ENCODE measurements at places on chromosomes 2 and 18.

- no peak for DNase-seq
Measured at GRCh38 chr18:68507781-68508180, 207.1 kb downstream of the TMX3 start.

DNA sequence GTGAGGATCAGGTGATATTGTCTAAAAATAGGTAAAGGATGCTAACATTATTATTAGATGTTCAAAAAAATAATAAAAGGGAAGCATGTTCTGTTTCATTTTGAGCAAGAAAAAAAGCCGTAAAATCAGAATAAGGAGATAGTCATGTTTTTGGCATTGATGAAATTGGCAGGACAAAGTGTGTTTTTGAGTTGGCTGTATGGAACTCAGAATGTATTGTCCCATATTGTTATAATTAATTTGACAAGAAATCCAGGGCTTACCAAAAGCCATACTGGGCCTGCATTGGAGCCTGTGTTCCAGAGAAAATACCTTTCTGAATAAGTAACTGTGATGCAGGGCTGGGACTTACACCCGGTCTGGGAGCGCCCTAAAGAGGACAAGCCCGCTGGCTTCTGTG, 232.0 kb downstream of the AGAP1 start:
- DNase-seq: no peak

DNA sequence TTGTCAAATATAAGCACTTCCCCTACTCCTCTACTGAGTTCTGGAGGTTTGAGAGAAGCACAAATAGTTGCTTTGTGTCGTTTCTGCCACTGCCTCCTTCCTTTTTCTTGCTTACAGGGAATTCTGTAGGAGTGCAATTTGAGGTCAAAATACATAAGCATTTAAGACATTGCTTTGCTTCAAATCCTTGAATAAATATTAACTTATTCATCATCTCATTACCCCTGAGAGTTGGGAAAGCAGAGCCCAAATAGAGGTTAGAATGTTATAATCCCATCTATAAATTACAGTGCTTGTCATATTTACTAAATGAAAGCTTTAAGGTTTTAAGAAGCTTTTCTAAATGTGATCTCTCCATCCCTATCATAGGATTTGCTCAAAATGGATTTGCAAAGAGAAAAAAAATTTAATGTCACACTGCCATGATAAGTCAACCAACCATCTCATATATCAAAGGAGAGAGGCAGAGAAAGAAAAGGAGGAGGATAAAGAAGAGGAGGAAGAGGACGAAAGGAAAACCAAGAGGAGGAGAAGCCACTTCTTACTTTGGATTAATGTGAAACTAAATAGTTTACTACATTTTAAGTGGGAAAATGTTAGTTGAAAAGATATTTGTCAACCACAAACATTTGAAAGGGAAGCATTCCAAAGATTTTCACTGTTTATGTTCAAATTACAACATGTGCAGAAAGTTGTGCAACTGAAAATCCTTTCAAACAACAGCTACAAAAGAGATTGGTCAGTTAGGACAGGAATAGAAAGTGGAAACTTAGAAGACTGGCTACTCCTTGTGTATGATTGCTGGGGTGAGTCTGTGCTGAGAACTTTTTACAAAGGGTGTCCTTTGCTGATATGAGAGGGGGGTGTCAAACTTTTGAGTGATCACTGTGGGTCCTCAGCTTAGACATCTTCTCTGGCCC, 277.3 kb upstream of the FN1 start:
- DNase-seq: no peak

DNA sequence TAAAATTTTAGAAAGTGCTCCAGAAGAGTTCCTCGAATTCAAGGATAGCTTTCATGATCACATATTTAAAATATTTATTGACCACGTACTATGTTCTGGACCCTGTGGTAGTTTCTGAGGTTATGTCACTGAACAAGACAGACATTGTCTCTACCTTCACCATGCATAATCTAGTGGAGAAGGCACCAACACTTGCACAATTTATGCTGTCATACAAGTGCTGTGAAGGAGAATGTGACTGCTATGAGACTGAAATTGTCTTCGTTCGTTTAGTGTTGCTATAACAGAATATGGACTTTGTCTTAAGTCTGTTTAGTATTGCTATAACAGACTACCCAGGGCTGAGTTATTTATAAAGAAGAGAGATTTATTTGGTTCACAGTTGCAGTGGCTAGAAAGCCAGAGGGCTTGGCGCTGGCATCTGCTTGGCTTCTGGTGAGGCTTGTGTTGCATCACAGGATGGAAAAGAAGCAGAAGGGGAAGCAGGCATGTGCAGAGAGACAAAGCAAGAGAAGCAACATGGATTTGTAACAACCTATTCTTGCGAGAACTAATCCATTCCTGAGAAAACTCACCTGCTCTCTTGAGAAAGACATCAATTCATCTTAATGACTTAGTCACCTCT, 50.0 kb upstream of the RFX8 start:
- no peak for DNase-seq

DNA sequence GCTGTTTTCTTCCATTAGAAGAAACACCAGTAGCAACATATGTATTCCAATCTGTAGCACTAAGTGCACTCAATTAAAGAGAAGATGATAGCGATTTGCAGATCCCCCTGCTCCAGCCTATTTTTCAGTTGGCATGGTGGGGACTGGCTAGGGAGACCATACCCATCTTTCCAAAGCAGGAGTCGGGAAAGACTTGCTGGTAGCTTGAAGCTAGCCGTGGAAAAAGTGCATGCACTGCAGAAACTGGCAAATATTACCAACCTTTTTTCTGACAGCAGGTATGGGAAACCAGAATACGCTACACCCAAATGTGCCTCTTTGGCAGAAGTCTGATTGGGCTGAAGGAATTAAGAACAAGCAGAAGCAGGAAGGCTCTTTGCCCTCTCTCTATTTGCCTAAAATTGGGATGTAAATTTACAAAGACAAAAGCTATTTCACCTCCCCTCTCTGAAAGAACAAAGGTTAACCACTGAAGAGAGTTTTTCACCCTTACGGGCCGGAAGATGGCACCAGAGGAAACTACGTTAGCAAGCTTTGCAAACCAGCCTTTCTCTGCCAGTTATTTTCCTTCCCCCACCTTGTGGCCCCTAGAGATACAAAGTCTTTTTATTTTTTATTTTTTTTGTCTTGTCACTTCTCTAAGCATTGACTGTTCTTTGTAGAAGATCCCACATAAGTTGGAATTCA, 273.1 kb downstream of the DLGAP1 start:
- no peak for DNase-seq

DNA sequence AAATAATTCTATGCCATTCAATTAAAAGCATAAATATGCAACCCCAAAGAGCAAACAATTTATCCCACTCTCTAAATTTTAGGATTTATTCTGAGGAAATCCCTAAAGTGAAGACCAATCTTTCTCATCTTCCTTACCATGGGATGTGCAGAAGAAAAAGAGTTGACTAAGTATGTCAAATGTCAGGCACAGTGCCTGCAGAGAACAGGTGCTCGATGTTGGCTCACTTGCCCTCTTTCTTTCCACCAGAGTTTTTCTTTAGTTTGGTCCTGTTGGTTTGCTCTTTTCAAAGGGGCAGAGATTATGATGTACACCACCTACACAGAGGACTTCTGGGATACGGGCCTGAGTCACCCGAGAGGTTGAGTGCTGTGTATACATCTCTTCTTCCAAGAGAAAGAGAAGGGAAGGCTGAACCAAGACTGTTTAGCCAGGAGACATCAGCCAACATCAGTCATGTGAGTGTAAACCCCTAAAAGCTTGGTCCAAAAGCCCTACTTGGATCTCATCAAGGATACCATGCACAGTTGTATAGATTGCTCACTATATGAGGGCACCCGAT, 51.7 kb downstream of the SUMO1 start:
- DNase-seq: no peak

GRCh38 chr18:36350251-36350651, 52.7 kb downstream of the FHOD3 start:
- DNase-seq: no peak

- DNase-seq: no peak
Measured at GRCh38 chr2:30268296-30268871, 37.0 kb downstream of the LBH start.

DNA sequence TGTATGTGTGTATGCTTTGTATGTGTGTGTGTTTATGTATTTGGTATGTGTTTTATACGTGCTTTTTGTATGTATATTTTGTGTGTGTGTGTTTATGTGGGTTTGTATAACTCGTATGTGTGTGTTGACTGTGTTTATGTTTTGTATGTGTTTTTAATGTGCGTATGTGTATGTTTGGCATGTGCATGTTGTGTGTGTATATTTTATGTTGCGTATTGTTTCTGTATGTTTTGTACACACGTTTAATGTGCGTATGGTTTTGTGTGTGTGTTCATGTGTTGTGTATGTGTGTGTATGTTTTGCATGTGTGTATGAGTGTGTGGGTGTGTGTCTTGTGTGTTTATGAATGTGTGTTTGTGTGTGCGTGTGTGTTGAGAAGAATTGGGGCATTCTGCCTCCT, 55.2 kb upstream of the NCK2 start:
- no peak for DNase-seq

- no peak for DNase-seq
Measured at GRCh38 chr2:53268086-53268485, 499.5 kb upstream of the CHAC2 start.

- no peak for DNase-seq
Measured at GRCh38 chr2:14454202-14454601, 178.3 kb upstream of the LRATD1 start.

- DNase-seq: no peak
Measured at GRCh38 chr2:42096869-42097591, 49.2 kb downstream of the PKDCC start.

GRCh38 chr2:73250872-73251846, 17.1 kb downstream of the CCT7 start:
- no peak for DNase-seq

DNA sequence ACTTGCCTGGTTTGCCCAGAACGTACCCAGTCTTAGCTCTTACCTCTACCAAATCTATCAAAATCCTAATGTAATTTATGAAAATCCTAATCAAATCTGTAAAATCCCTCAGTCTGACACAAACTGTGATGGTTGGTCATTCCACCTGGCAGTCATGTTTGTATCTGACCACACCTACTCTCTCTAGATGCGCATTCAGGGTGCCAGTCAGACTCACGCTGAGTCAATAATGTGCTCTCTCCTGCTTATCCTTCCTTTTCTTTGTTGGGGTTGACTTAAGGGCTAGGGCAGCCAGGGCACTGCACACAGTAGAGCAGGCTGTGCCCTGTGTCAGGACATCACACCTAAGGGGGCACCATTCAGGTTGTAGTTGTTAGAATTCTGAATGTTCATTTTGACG, 48.5 kb upstream of the PARD3B start:
- DNase-seq: no peak

GRCh38 chr2:194619366-194619765, 1037.7 kb upstream of the SLC39A10 start:
- DNase-seq: no peak

DNA sequence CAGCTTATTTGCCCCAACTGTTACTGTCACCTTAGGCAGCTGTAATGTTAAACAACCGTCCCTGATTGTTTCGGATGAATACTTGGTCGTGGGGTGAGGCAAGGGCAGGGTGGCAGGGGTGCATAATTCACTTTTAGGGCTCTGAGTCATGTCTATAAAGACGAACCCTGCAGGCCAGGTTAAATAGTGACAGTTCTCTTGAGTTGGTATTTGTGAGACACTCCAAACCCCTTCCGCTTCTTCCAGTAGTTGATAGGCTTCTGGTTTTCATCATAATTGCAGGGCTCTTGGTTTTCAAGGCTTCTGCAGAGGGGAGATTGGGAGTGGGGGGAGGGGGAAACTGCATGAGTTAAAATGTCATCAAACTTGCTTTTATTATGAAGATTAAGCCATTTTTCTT, 97.2 kb upstream of the TSPYL6 start:
- no peak for DNase-seq

GRCh38 chr2:186349508-186349907, 136.6 kb upstream of the ZC3H15 start:
- no peak for DNase-seq

DNA sequence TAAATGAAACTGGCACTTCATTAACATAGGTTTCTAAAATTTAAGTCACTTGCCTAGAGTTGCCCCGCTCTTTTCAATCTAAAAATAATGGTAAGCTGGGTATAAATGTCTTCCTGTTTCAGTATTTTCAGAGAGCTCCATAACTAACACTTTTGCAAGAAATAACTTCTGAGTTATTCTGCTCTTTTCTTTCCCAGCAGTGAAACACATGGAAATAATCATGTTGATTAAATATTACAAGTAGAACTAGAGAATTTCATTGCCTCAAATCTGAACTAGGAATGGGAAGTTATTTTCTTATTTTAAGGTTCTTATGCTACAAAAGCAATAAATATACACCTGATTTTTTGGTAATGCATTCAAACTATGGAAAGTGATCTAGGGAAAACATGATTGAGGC, 257.4 kb downstream of the IKZF2 start:
- DNase-seq: no peak

- no peak for DNase-seq
Measured at GRCh38 chr2:133884739-133885381, 316.6 kb upstream of the NCKAP5 start.

- no peak for DNase-seq
Measured at GRCh38 chr18:77833807-77834206, 584.2 kb downstream of the GALR1 start.

DNA sequence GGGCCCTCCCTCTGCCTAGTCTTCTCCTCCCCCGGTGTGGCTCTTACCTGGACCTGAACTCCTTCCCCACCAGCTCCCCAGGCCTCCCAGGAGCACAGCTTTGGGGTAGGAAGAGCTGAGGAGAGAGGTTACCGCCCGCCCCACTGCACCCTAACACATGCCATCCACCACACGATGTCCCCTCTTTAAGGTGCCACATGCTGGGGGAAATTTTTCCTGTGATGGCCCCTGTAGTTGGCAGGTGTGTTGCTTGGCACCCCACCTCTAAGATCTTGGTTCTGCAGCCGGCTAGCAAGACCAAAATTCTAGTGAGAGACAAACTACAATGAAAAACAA, 6.9 kb upstream of the TEX261 start:
- DNase-seq: no peak

GRCh38 chr18:63999871-64000270, 30.0 kb downstream of the SERPINB8 start:
- DNase-seq: no peak

- DNase-seq: no peak
Measured at GRCh38 chr2:201837824-201838431, 31.6 kb downstream of the CDK15 start.

GRCh38 chr2:196851088-196851487, 41.9 kb upstream of the C2orf66 start:
- DNase-seq: no peak

GRCh38 chr2:16063251-16063850, 123.0 kb downstream of the MYCN start:
- DNase-seq: no peak

GRCh38 chr2:225112362-225113126, 70.3 kb upstream of the DOCK10 start:
- DNase-seq: no peak

DNA sequence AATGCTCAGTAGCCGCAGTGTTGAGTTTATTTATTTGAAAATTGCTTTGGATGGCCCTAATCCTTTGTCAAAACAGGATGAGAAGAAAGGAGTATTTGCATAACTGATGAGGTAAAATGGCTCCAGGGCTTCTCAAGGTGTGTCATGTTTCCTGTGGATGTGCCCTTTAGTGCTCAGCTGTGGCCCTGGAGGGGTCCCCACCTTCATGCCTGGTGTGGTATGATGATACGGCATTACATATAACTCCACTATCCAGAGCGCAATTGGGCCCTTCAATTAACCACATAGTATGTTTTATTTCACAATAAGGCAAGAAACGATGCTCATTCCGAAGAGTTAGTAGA, 39.8 kb upstream of the TMEM178A start:
- DNase-seq: no peak

All from stimulated activated CD8-positive, alpha-beta memory T cell treated with anti-CD3 and anti-CD28 coated beads, Interleukin-7, amount 100 ng/mL, for 1 hour (primary cell).